ENCODE measurements at places on chromosomes 7 and 10. TPM values are rescaled to one million over a fixed set of nuclear protein-coding genes. Genes with fewer than 3 reads are reported as not detected.

GRCh38 chr10:79140855-79141254, 72.1 kb downstream of the ZMIZ1 start:
- no peak for DNase-seq

- peak; percentile 69 for DNase-seq
Observed at GRCh38 chr7:138388673-138389491, 71.2 kb upstream of the TRIM24 start.

GRCh38 chr7:45704683-45705016, 130.5 kb downstream of the ADCY1 start:
- no peak for DNase-seq

DNA sequence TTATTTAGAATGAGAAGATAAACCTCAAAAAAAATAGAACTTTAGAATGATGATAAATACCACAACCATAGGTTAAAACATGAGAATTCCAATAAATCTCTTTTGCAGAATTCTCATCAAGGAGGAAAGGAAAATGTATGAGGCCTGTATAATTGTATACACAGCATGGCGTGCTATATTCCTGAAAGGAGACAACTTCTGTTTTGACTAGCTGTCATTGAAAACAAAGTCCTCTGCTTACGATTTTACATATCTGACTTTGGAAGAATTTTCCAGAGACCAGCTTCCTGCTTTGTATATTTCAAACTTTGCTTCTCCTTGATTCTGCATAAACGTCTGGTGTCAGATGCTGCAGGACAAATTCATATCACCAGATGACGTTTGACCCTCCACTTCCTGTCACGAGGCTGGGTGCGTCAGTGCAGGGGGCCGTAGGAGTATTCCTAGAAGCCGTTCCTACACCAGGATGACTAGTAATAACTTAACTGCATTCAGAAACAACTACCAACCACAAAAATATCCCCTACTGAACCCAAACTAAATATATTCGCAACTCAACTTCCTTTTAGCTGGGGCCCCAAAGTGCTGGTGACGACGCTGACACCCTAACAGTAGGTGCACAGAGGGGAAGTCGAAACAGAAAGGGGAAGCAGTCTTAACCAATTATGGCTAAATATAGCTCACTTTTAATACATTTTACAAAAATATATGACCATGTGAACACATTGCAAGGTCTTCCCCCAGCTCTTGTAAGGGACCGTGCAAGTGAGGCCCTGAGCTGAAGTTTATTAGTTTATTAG, 178.6 kb upstream of the INHBA start:
- peak; percentile 85 for DNase-seq

GRCh38 chr10:91460681-91461080, 50.5 kb downstream of the HECTD2 start:
- no peak for DNase-seq

DNA sequence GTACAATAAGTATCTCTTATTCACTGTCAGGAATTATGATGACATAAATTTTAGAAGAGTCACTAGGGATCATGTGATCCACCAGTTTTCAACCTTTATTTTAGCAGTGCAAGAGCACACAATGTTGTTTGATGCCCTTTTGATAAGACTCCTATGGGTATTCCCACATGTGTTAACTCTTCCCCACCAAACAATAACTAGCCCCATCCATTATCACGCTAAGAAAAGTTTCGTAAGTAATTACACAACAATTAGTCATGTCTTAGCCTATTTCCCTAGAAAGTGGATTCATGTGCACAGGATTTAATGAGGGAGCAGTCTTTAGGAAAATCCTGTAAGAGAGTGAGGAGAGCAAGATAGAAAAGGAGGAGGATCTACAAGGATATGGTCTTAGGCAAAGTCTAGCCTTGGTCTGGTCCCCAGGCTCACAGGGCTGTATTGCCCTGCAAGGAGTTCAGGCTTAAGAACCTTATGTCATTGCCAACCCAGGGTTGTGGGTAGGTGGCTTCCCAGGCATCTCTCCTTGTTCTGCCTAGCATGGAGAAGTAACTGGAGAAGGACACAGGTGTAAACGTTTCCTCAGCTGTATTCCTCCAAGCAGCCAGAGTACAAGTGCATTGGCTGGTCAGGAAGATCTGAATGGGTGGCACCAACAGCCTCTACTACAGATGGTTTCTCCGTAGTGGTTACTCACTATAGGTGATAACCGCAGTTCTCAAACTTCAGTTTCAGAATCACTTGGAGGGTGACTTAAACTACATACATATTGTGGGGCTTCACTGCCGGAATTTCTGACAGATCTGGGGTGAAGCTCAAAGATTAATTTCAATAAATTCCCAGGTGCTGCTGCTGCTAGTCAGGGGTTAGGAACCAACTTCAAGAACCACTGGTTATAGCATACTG, 574.5 kb downstream of the SUGCT start:
- peak; percentile 64 for DNase-seq

Gene RAMP3
- 0.78 TPM for total RNA-seq
